Stimulated activated CD8-positive, alpha-beta memory T cell treated with anti-CD3 and anti-CD28 coated beads, Interleukin-15, amount 100 ng/mL, for 24 hours (primary cell): ENCODE measurements at places on chromosomes 1 and 21.

DNA sequence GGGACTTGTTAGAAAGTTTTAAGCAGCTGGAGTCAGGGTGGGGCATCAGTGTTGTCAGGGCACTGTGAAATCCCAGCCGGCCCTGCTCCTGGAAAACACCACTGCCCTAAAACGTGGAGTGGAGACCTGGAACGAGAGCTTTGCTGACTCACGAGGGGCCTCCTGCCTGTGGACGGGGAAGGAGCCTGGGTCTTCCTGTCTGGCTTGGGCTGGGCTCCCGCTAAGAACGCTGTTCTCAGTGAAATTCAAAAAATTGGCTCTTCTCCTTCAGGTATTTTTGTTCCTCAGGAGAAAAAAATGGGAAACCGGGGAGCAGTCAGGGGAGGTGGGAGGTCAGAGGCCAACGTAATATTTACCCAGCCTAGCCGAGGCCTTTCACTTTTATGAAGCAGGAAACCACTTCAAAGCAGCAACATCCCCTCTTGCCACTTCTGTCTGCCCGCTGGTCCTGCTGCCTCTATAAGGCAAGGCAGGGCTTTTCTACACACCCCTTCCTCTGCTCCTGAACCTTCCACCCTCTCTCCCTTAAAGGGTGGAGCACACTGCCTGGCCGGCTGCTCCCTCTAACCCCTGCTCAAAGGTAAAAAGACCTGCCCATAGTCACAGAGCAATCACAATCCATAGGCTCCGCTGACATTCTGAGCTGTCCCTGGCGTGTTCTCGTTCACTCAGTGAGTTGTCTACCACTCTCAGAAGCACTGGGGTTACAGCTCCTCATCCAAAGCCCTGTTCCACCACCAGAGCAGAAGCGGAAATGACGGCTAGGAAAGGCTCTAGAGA, 8.0 kb downstream of the PLXNA2 start:
- DNase-seq = no peak

DNA sequence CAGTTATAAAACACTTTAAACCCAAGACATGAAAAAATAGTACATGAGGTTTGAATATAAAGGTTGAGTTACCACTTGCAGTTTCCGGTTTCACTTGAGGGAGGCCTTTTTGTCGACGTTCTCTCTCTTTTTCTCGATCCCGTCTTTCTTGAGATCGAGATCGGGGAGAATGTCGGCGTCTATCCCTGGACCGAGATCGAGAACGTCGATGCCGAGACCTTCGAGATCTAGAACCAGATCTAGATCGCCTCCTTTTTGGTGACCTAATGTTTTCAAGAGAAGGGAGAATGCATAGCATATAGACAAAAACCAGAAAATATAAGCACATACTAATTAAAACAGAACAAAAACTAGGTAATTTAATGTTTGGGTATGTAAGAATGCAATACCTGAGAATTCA, 33.7 kb downstream of the SOD1 start:
- DNase-seq = no peak

GRCh38 chr1:17361687-17362086, 10.3 kb upstream of the PADI6 start:
- no peak for DNase-seq

GRCh38 chr1:155003227-155003765, 694 bp downstream of the ZBTB7B start:
- DNase-seq = no peak

GRCh38 chr21:38148046-38148445, 108.7 kb upstream of the KCNJ15 start:
- no peak for DNase-seq

DNA sequence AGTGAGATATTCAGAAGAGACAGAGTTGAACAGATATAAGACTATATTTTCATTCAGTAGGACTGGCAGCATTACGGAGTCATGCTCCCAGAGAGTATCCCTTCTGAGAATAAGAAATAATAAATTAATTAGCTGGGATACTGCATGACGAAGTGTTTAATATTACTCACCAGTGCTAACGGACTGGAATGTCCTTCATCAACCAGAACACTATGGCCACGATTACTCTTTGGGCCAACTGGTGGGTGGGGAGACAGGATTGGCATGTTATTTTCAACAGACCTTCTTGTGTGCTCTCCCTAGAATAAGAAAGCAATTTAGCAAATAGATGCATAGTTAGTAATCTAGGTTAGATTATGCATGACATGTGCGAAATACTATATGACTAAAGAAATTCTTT, 32.4 kb downstream of the ERICH3 start:
- no peak for DNase-seq
